ENCODE measurements at places on chromosomes 12 and 14.
A peak's percentile ranks its signal among the peaks of the same experiment; 100 is the strongest.

DNA sequence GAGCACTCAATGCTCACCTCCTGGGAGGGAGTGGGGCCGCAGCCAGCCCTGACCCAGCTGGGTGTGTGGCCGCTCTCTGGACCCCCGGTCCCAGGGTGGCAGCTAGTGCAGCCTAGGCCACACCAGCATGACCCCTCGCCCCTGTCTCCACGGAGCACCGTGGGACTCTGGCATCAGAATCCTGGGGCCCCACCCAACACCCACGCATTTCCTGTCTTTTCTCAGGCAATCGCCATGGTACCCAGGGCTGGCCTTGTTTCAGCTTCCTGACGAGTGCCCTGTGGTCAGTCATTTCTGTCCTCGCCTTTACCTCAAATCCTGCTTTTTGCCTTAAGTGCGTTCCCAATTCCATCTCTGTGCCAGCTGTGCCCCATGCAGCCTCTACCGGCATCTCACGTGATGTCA is 15.9 kb downstream of the PACS2 start:
- no peaks in the 10 kb centered on the region for H3K36me3 ChIP-seq
- DNase-seq, result no peak
- H3K27ac ChIP-seq, result no peak overlapping the region
- no peaks in the 10 kb centered on the region for H3K27me3 ChIP-seq
- H3K4me1 ChIP-seq, result peaks cover 21% of the 10 kb centered on the region

GRCh38 chr12:122090759-122091515 is 12.4 kb downstream of the MLXIP start:
- no peak overlapping the region for H3K4me3 ChIP-seq
- peaks cover 77% of the 10 kb centered on the region for H3K4me1 ChIP-seq
- H3K36me3 ChIP-seq, result peaks cover 4% of the 10 kb centered on the region
- DNase-seq, result peak; percentile 67
- H3K27me3 ChIP-seq, result no peaks in the 10 kb centered on the region

DNA sequence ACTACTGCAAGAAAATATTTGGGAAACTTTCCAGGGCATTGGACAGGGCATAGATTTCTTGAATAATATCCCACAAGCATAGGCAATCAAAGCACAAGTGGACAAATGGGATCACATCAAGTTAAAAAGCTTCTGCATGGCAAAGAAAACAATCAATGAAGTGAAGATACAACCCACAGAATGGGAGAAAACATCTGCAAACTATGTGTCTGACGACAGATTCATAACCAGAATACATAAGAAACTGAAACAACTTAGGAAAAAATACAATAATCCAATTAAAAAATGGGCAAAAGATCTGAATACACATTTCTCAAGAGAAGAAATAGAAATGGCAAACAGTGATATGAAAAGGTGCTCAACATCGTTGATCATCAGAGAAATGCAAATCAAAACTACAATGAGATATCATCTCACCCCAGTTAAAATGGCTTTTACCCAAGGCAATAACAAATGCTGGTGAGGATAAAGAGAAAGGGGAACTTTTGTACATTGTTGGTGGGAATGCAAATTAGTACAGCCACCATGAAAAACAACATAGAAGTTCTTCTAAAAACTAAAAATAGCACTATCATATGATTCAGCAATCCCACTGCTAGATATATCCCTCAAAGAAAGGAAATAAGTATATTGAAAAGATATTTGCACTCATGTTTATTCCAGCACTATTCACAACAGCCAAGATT is 33.8 kb upstream of the ATP2B1 start:
- no peaks in the 10 kb centered on the region for H3K4me1 ChIP-seq
- H3K36me3 ChIP-seq, result no peaks in the 10 kb centered on the region
- H3K27ac ChIP-seq, result no peak overlapping the region
- H3K27me3 ChIP-seq, result no peaks in the 10 kb centered on the region
- DNase-seq, result no peak

DNA sequence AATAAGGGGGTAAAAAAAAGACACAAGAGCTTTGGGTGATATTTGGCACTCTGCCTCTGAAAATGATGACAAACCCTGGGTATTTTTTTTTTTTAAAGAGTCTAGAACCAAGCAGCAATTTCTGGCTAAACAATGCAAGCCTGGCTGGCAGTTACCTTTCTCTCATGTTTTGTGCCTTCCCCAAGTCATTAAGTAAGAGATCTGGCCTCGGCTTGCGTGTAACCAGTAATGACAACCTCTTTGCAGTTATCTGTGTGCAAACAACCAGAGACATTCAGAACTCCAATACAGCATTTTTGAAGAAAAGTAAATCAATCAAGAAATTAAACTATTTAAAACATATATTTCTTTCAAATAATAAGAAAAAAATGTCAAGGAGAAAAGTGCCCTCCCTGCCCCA is 167.5 kb downstream of the KCNC2 start:
- no peak overlapping the region for H3K4me3 ChIP-seq
- no peak overlapping the region for H3K27ac ChIP-seq
- H3K36me3 ChIP-seq, result no peaks in the 10 kb centered on the region
- H3K4me1 ChIP-seq, result no peaks in the 10 kb centered on the region

- no peak for DNase-seq
- peaks cover 2% of the 10 kb centered on the region for H3K4me1 ChIP-seq
- H3K27ac ChIP-seq, result no peak overlapping the region
- H3K27me3 ChIP-seq, result no peaks in the 10 kb centered on the region
Observed at GRCh38 chr14:91015435-91015834, 45.0 kb downstream of the RPS6KA5 start.
